ENCODE measurements at places on chromosomes 13 and 19.

DNA sequence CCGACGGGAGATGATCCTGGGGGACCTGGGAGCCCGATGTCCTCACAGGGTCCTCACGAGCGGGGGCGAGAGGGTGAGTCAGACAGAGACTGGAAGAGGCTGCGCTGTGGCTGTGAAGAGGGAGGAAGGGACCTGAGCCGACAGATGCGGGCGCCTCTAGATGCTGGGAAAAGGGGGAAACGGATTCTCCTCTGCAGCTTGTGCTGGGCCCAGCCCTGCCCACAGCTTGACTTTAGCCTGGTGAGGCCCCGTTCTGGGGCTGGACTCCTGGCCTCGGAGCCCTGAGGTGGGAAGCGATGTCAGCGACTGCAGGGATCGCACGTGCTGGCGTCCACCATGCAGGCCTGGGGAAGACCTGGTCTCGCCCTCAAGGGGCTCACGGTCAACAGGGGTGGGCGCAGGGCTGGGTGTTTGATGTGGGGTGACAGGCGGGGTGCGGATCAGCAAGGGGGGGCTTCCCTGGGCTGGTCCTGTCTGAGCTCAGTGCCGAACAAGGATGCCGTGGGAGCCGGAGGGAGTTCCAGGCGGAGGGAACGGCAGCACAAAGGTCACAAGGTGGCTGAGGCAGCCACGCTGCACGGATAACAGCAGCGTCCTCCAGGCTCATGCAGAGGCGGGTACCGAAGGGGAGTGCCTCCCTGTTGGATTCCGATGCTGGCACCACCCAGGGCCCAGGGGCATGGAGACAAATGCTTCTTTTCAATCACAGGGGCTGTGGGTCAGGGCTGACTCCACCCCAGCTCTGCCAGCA is 31.8 kb downstream of the PIP5K1C start:
- no peak for DNase-seq

- no peak for DNase-seq
Observed at GRCh38 chr13:110129539-110130186, 177.3 kb downstream of the COL4A1 start.

- DNase-seq: no peak
Observed at GRCh38 chr13:37665420-37665819, 66.9 kb upstream of the POSTN start.

- no peak for DNase-seq
Observed at GRCh38 chr13:113805431-113806103, 46.5 kb downstream of the TMEM255B start.

DNA sequence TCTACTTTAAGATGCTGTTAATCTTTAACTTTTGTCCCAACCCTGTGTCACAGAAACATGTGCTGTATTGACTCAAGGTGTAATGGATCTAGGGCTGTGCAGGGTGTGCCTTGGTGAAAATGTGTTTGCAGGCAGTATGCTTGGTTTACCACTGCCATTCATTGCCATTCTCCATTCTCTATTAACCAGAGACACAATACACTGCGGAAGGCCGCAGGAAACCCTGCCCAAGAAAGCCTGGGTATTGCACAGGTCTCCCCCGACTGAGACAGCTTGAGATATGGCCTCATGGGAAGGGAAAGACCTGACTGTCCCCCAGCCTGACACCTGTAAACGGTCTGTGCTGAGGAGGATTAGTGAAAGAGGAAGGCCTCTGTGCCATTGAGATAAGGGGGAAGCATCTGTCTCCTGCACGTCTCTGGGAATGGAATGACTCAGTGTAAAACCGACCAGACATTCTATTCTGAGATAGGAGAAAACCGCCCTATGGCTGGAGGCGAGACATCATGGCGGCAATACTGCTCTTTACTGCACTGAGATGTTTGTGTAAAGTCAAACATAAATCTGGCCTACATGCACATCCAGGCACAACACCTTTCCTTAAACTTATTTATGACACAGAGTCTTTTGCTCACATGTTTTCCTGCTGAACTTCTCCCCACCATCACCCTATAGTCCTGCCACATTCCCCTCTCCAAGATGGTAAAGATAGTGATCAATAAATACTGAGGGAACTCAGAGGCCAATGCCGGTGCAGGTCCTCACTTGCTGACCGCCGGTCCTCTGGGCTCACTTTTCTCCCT is 13.1 kb upstream of the ZNF888 start:
- DNase-seq: no peak

DNA sequence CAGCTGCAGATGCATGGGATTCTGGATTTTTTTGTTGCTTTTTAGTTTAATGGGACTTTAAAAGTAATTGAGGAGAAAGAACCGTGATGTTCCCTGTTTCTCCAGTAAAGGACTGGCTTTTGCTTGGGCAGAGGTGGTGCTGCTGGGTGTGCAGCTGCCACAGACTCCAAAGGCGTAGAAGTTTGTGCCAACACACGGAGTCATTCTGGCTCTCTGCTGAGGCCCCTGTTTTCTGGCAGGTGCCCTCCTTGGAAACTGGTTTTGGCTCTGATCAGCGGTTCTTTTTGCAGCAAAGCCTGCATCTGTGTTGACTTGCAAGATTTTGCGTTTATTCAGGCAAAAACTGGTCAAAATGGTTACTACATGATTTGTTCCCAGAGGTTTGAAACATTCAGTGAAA is 16.0 kb upstream of the QTRT1 start:
- no peak for DNase-seq

DNA sequence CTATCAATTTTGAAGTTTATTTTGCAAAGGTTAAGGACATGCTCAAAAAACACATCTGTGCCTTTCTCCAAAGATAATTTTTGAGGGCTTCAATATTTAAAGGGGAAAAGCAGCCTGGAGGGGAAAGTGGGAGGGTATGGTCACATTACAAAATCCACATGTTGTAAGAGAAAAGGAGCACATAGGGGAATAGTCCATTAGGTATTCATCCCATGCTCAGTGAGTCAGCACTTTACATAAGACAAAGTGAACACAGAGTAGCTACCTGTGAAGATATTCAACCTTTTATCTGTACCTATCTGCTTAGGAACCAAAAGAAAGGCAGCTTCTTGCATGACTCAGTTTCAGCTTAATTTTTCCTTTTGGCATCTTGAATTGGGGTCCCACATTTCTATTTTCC is 932.0 kb downstream of the SLITRK6 start:
- no peak for DNase-seq

- DNase-seq: no peak
Observed at GRCh38 chr13:114134111-114134943, 1.9 kb upstream of the RASA3 start.

GRCh38 chr13:101739382-101740178 is 287.1 kb downstream of the ITGBL1 start:
- no peak for DNase-seq

- no peak for DNase-seq
Observed at GRCh38 chr13:90640976-90641375, 706.5 kb upstream of the MIR17HG start.

DNA sequence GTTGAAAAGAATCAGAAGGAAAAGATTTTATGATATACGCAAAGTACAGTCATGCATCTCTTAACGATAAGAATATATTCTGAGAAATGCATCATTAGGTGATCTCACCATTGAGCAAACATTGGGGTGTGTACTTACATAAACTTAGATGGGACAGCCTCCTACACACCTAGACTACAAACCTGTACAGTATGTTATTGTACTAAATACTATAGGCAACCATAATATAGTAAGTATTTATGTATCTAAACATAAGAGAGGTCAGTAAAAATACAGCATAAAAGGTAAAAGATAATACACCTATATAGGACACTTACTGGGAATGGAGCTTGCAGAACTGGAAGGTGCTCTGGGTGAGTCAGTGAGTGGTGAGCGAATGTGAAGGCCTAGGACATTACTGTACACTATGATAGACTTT is 254.6 kb downstream of the SPRY2 start:
- no peak for DNase-seq

GRCh38 chr13:42038661-42039456 is 9.6 kb upstream of the DGKH start:
- DNase-seq: no peak

GRCh38 chr19:48953990-48954594 is 583 bp upstream of the BAX start:
- no peak for DNase-seq

- DNase-seq: no peak
Observed at GRCh38 chr19:43966079-43966694, 15.2 kb downstream of the ZNF221 start.

GRCh38 chr13:34698945-34699344 is 243.1 kb upstream of the NBEA start:
- no peak for DNase-seq

- no peak for DNase-seq
Observed at GRCh38 chr19:35123573-35123972, 8.0 kb downstream of the FXYD3 start.

- no peak for DNase-seq
Observed at GRCh38 chr19:11964496-11964857, 363 bp upstream of the ZNF763 start.

All from RPMI8226 (cell line).